Stimulated activated memory B cell treated with anti-CD40 and anti-IgM and Interleukin-4, amounts not matched to agents 10 μg/mL and 1 μg/mL and 100 μg/mL, for 72 hours (primary cell): ENCODE measurements at places on chromosomes 1 and 21.

- peak; percentile 26 for ATAC-seq
These were observed 1.2 kb downstream of the NEGR1 start for GRCh38 chr1:72281144-72281543.

DNA sequence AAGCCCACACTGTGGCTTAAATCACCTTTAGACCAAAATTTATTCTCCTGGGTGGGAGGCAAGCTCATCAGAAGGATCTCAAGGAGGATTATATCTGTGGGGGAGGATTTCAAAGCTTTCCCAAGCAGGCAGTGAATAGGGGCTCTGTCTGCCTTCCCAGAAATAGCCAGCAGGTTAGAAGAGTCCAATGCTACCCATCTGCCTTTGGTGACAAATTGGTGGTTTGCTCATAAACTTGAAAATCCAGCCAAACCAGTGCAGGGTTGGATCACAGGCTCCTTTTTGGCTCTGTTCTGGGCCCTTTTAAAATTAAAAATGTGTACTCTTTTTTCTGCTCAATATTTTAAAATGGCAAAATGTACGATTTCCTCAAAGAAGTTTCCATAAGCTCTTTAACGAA is 118.9 kb upstream of the ZC3H11B start:
- no peak for ATAC-seq

- peak; percentile 73 for ATAC-seq
These were observed 455 bp downstream of the UCHL5 start for GRCh38 chr1:193058529-193059281.

DNA sequence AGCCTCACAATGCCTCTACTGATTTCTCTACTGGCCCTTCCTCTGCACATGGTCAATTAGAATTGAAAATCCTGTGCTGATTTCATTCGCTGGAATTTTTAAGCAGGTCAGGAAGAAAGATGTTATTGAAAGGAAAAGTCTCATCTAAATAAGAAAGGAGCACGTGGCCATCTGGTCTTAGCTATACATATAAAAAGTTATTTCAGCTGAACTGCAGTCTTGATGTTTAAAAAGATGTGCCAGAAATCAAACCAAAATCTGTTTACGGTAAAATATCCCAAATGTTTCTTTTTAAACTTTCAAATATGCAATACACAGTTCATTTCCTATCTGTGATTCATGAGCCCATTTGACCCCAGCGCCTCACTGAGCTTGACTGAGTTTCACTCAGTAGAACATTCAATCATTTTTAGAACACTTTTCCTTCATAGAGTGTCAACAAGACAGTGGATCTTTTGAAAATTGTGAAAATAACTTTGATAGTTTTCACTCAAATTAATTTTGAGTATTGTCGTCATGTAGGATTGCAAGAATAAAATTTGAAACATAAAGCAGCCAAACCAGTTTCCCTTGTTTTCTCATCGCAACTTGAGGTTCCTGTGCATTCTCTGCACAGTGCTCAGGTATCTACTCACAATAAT is 293.6 kb downstream of the PTPRC start:
- no peak for ATAC-seq

- ATAC-seq: no peak
These were observed 28.7 kb downstream of the SYNJ1 start for GRCh38 chr21:32698971-32699693.
